Psoas muscle (tissue), 8 donors: ENCODE measurements at places on chromosomes 11 and 22.

GRCh38 chr11:107018902-107019493 is 722 bp upstream of the GUCY1A2 start:
- DNase-seq, result peak; percentile 56

DNA sequence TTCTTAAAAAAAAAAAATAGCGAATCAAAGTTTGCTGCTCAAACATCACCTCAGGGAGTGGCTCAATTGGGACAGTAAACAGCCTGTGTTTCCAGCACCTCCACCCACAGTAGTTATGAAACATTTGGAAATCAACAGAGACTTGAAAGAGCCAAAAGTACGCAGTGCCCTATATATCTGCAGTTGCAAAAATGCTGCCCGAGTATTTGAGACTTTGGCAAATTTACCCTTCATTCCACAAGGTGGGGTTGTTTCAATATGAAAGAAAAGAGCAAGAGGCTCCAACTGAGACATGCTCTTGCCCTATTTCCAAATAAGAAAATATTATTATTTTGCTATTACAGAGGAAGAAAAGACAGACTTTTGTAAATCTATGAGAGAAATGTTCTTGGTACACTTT is 851.1 kb upstream of the RAG2 start:
- DNase-seq, result no peak

DNA sequence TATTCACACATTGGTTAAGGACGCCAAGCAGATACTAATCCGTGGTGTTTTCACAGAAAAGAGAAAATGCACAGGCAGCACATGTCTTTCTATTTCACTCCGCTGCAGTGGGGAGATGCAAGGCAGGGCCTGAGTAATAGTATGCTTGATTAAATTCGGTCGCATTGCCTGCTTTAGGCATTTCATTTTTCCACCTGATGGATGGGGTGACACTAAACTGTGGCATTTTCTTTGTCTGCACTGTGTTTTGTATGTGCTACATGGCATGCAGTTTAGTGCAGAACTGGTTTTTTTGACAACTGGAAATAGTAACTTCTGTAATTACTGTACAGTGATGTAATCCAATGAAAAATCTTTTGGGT is 94.9 kb downstream of the SLC17A6 start:
- no peak for DNase-seq

- no peak for DNase-seq
These were observed 1.4 kb upstream of the VEGFB start for GRCh38 chr11:64232967-64233315.

DNA sequence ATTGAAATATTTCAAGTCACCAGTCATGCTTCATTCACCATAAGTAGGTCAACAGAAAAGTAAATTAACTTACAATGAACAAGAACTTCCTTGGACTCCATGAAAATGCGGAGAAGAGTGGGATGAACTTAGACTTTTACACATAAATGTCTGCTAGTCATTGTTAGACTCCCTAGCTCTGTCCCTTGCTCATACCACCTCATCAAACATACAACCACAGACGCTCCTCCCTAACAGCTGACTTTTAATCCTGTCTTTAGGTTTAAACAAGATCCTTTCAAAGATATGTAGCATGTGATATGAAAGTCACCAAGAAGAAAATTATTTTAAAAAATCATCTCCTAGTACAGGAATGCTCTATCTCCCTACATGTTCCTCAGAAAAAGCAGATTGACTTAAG is 248.1 kb downstream of the DLG2 start:
- no peak for DNase-seq

- DNase-seq, result no peak
These were observed 49.9 kb downstream of the KIAA1671 start for GRCh38 chr22:25002241-25002985.

GRCh38 chr22:44659140-44659539 is 42.9 kb upstream of the PRR5 start:
- peak; percentile 77 for DNase-seq
